ENCODE measurements at places on chromosomes 13 and 19.

GRCh38 chr19:21434967-21435544 lies 38.1 kb downstream of the ZNF493 start:
- no peak for DNase-seq

- no peak for DNase-seq
Measured at GRCh38 chr13:35855531-35856019, 275.6 kb downstream of the DCLK1 start.

- no peak for DNase-seq
Measured at GRCh38 chr13:109779074-109779473, 7.3 kb downstream of the IRS2 start.

GRCh38 chr19:30567536-30568232 lies 195.5 kb downstream of the ZNF536 start:
- DNase-seq, result no peak

GRCh38 chr19:932648-933552 lies 7.1 kb downstream of the ARID3A start:
- DNase-seq, result peak; percentile 71

DNA sequence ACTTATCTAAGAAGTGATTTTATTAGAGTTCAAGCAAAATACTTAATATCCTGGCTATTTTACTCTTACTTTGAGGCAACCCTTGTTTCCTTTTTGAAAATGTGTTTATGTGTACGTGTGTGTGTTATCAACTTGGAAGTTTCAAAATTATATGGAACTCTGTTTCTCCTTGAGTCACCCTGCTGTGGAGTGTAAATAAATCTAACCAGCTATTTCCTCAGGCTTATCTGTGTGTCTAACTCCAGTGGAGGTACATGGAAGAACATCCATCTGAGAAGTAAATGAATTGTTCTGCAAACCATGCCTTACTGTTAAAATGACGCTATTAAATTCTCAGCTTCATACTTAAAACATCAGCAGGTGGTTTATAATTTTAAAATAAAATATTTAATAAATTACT lies 583.4 kb upstream of the SLITRK5 start:
- DNase-seq, result peak; percentile 27

DNA sequence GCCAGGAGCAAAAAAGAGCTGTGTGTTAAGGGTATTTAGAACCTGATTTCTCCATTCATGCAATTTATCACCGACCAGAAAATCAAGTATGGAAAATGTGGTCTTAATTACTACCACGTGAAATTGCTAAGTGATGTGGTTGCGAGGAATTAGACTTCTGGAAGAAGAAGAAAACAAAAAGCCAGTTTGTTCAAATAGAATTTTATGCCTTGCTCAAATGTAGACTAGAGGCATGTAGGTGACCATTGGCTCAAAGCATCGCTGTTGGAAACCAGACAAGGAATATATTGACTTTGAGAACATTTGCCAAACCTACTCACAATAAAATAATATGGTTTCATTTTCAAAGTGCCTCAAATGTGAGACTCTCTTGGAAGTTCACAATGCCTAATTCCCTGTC lies 57.3 kb upstream of the LRCH1 start:
- no peak for DNase-seq

GRCh38 chr13:110593430-110594130 lies 21.8 kb upstream of the NAXD start:
- peak; percentile 71 for DNase-seq

- DNase-seq, result no peak
Measured at GRCh38 chr13:45474584-45475454, 10.1 kb downstream of the COG3 start.

GRCh38 chr19:7691497-7691896 lies 10.4 kb downstream of the FCER2 start:
- no peak for DNase-seq

DNA sequence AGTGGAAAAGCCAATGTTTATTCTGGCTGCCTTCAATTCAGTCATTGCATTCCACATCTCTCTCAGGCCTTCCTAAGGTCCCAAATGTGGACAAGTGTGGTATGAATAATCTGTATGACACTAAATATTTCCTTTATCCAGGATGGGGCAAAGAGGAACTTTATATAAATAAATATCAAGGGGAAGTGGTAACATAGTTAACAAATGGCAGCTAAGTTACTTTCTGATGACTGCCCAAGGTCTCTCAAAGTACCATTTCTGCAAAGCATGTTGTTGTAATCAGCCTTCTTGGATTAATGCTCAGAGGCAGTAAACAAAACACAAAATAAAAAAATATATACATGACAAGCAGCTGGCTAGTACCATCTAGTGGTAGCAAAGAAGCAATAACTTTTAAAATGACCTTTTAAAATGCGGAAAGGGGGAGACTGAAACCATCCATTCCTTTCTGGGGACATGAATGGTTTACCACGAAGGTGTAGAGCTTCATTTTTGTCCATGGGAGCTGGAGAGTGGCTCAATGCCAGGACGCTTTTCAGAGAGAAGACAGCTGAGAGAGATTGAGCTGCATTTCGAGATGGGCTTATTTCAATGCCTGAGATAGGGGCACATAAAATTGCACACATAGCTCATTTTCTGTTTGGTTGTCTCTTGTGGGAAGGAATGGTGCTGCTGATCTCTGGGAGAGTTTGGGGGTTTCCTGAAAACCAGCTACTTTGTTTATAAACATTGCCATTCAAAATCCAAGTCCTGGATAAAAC lies 259.2 kb downstream of the RFC3 start:
- DNase-seq, result peak; percentile 49

DNA sequence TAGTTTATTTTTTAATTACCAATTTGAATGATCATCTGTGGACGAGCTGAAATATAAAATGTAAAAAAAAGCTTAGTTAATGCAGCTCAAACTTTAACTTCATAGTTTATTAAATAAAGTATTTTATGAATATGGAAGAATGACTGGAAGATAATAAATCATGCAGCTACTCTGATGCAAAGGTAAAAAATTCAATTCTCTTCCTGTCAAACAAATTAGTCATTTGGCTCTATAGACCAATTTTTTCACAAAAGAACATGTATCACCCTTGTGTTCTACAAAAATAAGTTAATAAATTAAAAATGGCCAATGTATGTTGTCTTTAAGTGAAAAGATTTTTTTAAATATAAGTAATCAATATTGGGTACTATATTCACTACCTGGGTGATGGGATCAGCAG lies 26.2 kb downstream of the EXOSC8 start:
- DNase-seq, result no peak

Measured in cardiac muscle cell (in vitro differentiated cells and primary cell).